Activated naive CD4-positive, alpha-beta T cell treated with anti-CD3 and anti-CD28 coated beads, Interleukin-2, amount 10 ng/mL, durations not matched to agents 7 days and 5 days (primary cell): ENCODE measurements at places on chromosomes 6 and 20.
A peak's percentile ranks its signal among the peaks of the same experiment; 100 is the strongest.

GRCh38 chr6:106369739-106370138 lies 9.2 kb downstream of the CRYBG1 start:
- DNase-seq = no peak

- no peak for DNase-seq
Observed at GRCh38 chr20:3674995-3675900, 6.6 kb downstream of the ADAM33 start.

DNA sequence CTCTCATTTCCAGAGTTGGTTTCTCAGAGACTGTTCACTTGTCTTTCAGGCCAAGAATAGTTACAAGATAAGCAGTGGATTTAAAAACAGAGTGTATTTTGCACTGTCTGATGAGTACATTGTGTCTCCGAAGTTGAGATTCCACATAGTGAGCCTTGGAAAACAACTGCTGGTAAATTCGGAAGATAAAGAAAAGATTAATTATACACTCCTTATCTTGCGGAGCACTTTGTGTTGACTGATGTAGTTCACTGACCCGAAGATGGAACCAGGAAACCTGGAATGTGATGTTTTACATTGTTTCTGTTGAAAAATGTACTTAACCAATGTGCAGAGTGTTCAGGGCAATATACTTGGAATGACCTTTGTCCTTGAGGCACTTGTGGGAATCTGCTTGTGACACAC lies 51.0 kb downstream of the ANKS1A start:
- no peak for DNase-seq

GRCh38 chr20:19254956-19255355 lies 42.5 kb downstream of the SLC24A3 start:
- no peak for DNase-seq

DNA sequence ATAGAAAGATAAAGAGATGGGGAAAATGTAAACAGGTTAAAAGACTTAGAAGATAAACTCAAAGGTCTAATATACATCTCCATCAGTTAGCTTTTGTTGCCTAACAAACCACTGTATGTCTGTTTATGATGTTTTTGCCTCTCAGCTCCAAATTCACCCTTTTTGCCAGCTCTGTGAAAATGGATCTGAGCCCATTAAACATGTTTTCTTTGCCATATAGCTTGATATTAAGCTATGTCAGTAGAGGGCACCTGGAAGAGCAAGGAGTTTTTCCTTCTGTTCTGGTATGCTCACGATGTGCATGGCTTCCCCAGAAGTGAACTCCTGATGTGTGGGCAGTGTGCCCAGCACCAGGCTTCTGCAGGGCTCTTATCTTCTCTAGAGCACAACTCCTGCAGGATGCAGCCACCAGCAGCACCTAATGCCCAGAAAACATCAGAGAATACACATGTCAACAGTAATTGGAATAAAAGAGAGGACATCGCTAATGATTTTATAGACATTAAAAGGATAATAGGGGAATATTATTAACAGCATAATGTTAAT lies 14.6 kb upstream of the SNX9 start:
- DNase-seq = no peak

DNA sequence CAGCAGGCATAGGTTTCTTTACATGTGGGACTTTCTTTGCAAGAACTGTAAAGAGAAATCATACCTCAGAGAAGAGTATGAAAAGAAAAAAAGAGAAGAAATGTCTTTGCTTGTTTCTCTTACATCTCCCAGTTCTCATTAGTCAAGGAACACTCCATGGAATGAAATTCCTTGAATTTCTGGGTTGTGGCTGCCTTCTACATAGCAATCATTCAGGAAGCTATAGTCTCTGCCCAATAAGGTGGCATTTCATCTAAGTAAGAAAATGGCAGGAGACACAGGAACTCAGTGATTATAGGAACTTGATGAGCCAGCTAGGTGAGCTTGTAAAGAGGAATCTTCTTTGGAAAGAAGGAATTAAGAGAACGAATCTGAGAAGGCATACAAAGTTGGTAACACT lies 197.0 kb upstream of the FKBP1C start:
- DNase-seq = no peak

- no peak for DNase-seq
Observed at GRCh38 chr6:122755901-122756300, 23.6 kb upstream of the FABP7 start.

GRCh38 chr6:10297832-10298231 lies 117.0 kb downstream of the TFAP2A start:
- DNase-seq = no peak

- DNase-seq = peak; percentile 37
Observed at GRCh38 chr6:37103169-37104039, 66.5 kb upstream of the PIM1 start.

DNA sequence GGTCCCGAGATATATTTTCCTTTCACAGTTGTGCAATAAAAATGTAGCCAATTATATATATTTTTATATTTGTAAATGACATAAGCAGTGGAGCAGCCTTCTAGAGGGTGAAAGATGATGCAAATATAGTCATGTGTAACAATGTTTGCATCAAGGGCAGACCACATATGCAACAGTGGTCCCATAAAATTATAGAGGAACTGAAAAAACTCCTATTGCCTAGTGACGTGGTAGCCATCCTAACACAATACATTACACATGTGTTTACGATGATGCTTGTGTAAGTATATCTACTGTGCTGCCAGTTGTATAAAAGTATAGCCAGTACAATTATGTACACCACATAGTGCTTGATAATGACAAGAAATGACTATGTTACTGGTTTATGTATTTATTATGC lies 162.8 kb downstream of the ZFAND3 start:
- DNase-seq = no peak

DNA sequence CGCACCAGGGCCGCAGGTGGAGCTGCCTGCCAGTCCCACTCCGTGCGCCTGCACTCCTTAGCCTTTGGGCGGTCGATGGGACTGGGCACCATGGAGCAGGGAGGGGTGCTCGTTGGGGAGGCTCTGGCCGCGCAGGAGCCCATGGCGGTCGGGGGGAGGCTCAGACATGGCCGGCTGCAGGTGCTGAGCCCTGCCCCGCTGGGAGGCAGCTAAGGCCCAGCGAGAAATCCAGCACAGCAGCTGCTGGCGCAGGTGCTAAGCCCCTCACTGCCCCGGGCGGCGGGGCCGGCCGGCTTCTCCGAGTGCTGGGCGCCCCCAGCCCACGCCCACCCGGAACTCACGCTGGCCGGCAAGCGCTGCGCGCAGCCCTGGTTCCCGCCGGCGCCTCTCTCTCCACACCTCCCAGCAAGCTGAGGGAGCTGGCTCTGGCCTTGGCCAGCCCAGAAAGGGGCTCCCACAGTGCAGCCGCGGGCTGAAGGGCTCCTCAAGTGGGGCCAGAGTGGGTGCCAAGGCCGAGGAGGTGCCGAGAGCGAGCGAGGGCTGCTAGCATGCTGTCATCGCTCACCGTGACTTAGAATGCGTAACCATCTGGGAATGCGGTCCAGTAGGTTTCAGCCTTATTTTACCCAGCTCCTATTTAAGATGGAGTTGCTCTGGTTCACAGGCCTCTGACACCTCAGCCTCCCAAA lies 77.3 kb downstream of the C6orf52 start:
- no peak for DNase-seq

DNA sequence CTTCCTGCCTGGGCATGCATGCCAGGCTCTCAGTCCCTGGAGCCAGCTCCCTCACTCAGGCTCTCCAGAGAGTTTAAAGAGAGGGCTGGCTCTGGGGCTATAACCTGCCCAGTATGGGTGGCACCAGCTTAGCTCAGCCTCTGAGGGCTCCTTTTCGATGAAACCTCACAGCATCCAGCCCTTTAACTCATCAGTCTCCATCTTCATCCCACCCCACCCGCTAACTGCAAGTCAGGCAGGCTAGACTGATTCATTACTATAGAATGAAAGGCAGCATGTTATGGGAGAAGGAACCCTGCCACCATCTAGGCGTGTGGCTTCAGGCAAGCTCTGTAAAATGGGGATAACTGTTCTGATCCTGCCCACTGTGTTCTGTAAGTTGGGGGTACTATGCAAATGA lies 53.5 kb downstream of the RAB44 start:
- DNase-seq = no peak

DNA sequence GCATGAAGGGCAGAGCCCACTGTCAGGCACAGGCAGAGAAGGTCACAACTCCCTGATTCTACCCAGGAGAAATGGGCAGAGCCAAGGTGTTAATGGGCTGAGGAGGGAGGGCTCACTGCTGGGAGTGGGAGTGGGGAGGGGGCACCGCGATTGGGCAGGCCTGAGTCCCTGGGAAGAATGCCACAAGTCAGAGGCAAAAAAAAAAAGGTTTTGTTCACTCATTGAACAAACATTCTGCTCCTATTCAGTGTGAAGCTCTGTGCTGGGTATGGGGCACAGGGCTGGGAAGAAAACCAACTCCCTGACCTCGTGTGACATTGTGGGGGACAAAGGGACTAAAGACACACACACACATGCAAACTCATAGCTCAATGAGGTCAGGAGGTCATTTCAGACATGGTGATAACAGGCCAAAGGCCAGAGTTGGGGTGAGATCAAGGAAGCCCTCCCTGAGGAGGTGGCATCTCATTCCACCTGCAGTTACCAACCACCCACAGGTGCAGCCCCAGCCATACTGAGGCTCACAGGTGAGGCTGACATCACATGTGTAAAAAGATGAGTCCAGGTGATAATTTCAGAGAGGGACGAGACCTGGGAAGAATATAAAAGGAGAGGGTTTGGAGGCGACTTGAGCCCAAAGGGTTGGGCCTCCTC lies 3.2 kb upstream of the PMEPA1 start:
- no peak for DNase-seq

DNA sequence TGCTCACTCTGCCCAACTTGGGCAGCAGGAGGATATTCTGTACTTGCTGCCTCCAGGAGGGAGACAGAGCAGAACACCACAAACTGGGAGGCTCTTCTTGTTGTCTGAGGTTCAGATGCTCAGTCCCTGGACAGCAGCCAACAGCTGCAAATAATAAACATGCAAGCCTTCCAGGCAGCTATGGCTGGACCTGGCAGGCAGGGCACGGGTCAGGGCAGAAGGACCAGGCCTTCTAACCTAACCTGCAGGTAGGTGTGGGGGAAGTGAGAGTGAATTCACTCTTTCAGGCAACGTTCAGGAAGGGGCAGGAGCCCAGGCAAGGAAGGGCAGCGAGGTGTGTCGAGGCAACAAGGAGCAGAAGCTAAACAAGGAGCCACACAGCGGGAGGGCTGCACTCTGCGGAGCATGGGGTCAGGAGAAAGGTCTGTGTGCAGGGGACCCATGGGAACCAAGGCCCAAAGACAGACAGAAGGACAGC lies 31.5 kb downstream of the NINL start:
- no peak for DNase-seq

DNA sequence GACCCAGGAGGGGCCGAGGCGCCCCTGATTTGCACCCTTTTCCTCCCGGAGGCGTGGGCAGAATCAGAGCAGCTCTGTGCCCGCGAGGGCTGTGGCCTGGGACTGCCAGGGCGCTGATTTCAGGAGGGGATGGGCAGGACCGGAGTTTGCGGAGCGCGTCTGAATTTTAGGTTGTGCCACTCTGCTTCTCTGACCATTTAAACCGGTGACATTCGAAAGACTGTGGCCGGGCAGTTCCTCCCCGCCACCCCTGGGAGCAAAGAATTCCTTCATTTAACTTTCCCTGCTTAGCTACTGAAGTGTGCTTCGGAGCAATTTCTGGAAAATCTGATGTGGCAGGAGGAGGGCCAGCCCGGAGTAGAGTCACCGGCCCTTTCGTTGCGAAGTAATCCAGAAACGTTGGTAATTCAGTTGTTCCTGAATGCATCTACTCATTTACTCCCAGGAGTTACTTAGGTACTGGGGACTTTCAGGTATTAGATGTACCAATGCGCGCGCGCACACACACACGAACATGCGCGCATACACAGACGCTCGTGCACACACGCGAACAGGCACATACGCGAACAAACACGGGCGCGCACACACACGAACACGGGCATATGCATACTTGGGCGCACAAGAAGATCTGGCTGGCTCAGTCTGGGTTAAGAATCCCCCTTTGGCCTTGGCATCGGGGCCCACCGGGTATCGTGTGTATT lies 568 bp downstream of the CCDC170 start:
- DNase-seq = peak; percentile 61

- no peak for DNase-seq
Observed at GRCh38 chr20:17471606-17472187, 59.5 kb downstream of the BFSP1 start.

DNA sequence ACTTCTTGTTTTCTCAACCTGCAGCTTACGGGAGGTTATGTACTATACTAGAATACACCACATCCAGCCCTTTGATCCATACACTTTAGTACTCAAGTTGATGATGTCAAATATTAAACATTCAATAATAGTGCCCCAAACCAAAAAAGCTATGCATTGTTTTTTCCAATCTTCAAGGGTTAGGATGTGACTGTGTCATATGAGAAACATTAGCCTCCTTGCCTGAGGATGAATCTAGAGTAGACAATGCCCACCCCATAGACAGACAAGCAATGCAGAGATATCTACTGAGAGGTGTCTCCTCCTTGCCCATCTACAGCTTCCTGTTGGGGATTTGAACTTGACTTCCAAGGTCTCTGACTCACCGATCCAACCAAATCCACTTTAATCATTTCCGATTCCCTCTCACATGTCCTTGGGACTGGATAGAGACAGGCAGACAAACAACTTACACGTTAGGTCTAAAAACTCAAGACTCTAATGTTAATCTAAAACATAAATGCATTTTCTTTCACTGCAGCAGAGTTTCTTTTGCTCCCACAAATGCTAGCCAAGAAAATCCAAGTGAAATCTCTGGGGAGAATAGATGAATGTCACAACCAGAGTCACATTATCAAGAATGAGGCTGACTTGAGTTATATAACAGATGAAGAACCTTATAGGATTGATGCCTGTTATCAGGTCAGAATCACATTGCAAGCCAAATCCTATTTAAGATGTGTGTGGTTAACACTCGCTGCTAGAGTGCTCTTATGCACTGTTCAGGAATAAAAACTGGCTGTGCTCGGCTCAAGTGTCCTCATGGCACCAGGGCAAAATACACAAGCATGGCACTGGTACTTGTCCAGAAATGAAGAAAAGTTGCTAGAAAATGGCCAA lies 75.5 kb upstream of the TNFAIP3 start:
- no peak for DNase-seq

GRCh38 chr6:17165383-17165782 lies 63.5 kb downstream of the STMND1 start:
- DNase-seq = no peak

- DNase-seq = no peak
Observed at GRCh38 chr6:43823879-43824702, 54.1 kb downstream of the VEGFA start.

DNA sequence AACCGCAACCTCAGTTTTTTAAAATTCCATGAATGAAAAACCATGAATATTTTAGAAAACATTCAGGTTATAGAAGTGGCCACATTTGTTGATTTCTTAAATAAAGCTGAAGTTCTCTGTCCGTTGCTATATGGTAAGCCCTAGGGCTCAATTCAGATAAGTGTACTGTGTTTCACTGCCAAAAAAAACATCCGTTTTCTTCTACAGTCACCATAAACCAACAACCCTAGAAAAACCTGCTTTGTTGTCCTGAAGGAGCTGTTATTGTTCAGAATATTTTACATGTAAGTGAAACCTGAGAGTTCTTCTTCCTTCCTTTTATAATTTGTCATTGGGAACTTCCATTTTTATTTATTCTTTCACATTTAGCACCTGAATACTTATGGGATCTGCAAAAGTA lies 274.1 kb downstream of the TFAP2A start:
- DNase-seq = no peak
